Thyroid gland (tissue), 4 donors: ENCODE measurements at places on chromosomes 2 and 18.

GRCh38 chr2:119759451-119760236 lies at the start of gene PTPN4:
Gene PTPN4 (plus strand): TSS chr2:119759922. CDS start chr2:119809854, 49,932 bp downstream.
- peak; percentile 97 for DNase-seq
- H3K36me3 ChIP-seq: no peaks in the 10 kb centered on the region
- H3K4me1 ChIP-seq: peaks cover 15% of the 10 kb centered on the region
- H3K4me3 ChIP-seq: peak within 1 kb of the TSS; percentile 75
- H3K27ac ChIP-seq: peak within 1 kb of the TSS; percentile 95

GRCh38 chr18:58447402-58448095 lies 181.3 kb downstream of the ALPK2 start:
- H3K27ac ChIP-seq: no peak overlapping the region
- peak; percentile 19 for DNase-seq
- no peaks in the 10 kb centered on the region for H3K4me1 ChIP-seq

DNA sequence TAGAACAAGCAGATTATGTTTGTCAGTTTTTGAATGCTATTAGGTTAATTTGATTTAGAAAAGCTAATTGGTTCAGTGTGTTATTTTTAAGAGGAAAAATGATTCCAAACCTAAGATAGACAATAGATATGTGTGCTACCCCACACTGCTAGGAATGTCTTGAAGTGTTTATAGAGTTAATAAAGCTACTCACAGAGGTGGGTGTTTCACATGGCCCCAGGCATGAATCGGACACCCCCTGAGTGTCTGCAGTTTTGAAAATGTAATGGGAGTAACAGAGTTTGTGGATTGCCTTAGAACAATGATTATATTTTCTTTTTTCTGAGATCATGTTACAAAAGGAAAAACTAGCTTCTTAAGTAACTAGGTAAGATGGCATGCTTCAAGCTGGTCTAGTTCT lies 348.3 kb downstream of the ADCYAP1 start:
- H3K27ac ChIP-seq: no peak overlapping the region
- no peaks in the 10 kb centered on the region for H3K36me3 ChIP-seq
- H3K4me3 ChIP-seq: no peak overlapping the region
- H3K4me1 ChIP-seq: no peaks in the 10 kb centered on the region
- DNase-seq: no peak

DNA sequence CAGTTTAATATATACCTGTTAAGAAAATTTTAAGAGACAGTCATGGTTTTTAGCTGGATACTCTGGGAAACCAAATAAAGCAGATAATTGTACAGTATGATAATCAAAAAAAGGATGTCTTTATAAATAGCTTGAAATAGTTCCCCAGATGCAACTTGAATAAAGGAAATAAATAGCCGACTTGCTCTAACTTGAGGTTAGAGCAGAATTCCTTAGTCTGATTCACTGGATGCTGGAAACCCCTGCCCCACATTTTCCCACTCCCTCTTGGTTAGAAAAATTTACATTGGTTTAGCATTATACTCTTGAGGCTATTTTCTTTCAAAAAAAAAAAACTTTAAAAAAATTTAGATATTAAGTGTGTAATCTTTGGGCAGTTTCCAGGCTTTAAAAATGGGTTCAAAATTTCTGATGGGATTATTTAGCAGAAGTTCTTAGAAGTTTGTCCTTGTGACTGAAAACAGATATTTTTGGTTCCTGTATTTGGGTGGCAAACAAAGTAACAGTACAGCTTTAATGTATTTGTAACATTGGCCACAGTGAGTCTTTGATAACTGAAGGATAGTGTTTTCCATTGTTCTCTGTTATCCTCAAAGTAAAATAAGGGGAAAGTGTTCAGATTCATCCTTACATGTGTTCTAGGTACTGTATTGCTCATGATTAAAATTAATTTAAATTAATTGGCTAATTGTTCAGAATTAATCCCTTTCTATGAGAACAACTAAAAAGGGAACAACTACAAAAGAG lies 39.6 kb downstream of the ITGAV start:
- H3K36me3 ChIP-seq: peaks cover under 1% of the 10 kb centered on the region
- no peaks in the 10 kb centered on the region for H3K4me1 ChIP-seq
- no peaks in the 10 kb centered on the region for H3K27me3 ChIP-seq
- DNase-seq: no peak
